COR-L47 (cell line): ENCODE measurements at places on chromosomes 2 and 18.

DNA sequence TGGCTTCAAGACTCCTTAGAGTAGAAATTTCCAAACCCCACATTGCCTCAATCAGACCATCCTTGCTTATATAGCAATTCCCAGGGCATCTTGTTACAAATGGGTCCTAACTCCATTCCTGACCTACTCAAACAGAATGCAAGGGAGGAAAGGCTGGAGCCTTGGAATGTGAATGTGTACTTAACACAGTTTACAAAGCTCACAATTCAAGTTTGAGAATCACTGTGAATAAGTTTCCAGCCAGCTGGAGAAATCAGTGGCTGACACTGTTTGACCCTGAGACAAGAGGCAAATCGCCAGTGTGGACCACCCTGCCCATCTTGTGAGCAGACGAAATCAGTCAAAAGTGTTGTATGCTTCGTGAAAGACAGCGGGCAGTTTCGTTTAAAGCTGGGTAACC, 65.5 kb downstream of the SOWAHC start:
- no peak for DNase-seq

DNA sequence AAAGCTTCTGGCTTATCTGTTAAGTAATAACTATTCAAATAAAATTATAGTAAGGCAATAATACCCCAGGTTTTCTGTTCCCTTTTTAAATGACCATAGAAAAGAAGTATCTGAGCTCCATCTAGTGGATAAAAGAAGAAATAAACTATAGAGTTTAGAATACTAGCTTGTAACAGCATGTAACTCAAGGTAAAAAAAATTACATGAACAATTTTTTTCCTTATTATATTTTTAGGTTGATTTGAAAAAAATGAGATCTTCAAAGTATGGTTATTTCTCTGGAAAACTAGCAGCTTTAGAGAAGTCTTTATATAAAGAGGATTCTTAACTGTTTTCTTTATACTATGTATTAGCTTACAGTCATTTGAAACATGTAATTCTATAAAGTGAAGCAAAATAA, 58.1 kb downstream of the NCKAP1 start:
- DNase-seq = peak; percentile 30

GRCh38 chr2:174972924-174973323, 32.3 kb downstream of the CHN1 start:
- DNase-seq = no peak

DNA sequence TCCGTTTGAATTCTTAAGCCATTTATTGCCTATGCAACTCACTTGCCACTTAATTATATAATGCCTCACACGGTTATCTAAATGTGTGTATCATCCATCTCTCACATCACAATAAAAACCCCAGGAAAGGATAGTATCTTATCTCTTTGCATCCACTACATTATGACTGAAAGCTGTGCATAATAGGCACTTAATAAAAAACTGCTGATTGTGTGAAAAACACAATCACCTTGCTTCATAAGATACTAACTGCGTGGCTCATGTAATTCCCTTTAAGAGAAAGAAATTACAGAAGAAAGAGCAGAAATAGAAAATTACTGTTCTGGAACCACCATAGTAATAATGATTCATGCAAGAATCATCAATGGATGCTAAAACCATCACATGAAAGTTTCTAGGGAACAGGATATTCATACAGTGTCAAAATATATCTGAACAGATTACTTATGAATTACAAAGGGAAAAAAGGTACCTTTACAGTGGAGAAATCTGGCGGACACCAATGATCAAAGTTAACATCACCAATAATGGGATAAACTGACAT, 29.3 kb downstream of the CUL3 start:
- no peak for DNase-seq

DNA sequence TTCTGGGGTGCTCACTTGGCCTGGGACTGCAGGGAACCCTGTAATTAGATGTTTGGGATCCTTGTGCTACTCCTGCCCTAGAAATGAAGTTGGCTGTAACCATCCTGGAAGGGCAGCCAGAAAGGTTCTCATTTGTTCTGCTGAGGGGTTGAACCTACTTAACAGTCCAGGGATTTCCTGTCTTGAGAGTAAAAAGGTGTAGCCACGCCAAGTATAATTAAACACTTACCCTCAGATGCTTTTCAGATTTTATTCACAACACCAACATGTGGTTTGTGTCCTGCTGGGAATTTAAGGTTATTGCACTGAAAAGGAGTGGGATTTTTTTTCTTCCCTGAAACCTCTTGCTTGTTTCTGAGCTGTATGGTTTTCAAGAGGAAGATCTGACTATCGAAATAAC, 222.4 kb upstream of the APCDD1 start:
- DNase-seq = peak; percentile 75

DNA sequence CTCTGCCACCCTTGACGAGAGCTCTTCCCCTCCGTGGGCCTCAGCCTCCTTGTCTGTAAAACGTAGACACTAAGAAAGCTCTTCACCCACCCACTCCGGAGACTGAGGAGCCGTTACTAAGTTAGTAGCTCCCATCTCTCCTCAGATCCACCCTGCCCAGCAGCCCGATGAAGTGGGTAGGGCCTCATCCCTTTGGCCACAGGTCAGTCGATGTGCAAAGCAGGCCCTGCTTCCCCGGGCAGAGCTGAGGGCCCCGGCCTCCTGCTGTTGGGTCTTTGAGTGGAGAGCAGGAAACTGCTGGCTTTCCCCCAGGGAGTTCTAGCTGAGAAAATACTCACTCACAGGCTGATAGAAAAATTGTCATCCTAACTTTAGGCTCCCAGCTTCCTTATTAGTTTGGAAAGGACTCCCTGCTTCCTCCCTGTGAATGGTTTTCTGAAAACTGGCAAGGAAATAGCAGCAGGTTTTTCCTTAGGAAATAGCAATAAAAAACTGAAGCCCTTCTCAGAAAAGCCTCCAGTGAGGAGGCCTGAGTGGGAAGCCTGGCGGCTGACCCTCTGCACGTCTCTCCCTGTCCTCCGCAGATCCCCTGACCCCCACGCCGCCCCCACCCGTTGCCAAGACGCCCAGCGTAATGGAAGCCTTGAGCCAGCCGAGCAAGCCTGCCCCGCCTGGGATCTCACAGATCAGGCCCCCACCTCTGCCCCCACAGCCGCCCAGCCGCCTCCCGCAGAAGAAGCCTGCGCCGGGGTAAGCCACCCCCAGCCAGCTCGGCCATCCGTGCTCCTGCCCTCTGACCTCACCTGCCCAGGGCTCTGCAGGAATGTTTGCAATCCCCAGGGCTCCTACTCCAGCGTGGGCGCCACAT, 30.2 kb downstream of the ITGB1BP1 start:
- no peak for DNase-seq

GRCh38 chr2:8277921-8278571, 403.8 kb upstream of the ID2 start:
- DNase-seq = no peak

GRCh38 chr2:137927846-137928245, 36.4 kb upstream of the HNMT start:
- no peak for DNase-seq

GRCh38 chr2:191245869-191246531, 796 bp downstream of the MYO1B start:
- peak; percentile 45 for DNase-seq

GRCh38 chr2:239245107-239245506, 155.7 kb downstream of the HDAC4 start:
- no peak for DNase-seq

DNA sequence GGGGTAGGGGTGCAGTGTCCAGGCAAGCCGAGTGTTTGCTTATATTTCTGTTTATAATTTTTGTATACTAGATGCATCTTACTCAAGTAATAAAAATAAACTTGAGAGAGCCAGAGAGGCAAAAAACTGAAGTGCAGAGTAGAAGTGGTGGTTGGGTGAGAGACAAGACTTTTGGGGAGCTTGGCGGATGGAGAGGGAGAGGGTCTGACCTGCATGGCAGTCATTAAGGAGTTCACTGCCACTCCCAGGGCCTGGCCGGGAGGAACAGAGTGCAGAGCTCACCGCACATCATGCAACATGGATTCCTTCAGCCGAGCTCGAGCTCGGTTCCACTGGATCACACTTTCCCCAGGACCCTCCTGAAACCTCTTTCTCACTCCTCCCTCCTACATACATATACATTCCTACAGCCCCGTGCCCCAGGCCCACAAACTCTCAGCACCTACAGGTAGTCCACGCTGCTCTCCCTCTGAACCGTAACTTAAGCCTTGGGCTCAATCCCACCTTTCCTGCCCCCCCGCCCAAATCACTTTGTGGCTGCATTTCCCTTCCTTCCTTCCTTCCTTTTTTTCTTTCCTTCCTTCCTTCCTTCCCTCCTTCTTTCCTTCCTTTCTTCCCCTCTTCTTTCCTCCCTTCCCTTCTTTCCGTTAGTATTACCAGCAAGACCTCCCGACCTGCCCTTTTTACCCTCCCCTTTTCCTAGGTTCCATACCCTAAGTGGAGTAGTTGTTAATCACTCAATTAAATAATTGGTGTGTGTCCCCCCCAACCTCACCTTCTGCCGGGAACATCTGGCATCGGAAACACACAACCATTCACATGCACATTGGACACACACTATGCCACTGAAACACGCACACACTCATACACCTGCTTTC, 37.1 kb upstream of the ATP6V1B1 start:
- DNase-seq = no peak

DNA sequence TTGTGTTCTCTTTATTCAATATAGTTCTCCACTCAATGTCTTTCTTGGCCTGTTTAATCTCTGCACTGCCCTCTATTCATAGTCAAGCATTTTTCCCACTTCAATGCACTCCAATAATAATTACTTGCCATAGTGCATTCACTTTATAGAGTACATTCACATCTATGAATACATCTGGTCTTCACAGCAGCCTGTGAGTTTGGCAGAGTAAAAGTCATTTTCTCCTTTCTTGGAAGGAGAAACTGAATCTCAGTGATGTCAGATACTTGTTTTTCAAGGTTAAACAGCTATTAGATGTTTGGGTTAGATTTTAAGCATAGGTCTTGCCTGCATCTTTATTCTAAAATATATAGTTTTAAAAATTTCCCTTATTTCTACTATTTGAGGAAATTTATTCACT, 373.2 kb downstream of the TRIB2 start:
- DNase-seq = no peak

DNA sequence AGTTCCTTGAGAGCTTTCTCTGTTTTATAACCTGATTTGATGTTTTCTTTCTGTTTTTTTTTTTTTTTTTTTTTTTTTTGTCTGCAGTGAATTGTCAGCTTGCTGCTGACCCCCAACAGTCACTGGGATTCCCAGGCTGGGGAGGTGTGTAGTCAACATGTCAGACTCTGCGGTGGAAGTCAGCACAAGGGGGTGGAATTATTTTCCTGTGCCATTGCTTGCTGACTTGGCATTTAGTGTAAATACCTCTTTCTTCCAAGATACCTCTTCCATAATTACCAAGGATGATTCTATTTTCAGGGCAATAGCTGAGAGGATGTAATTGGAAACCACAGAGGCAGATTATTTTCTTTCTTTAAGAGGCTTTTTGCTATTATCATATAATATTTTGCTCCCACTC, 266.3 kb downstream of the CCDC85A start:
- DNase-seq = no peak

GRCh38 chr18:33350256-33350655, 90.3 kb downstream of the CCDC178 start:
- no peak for DNase-seq

DNA sequence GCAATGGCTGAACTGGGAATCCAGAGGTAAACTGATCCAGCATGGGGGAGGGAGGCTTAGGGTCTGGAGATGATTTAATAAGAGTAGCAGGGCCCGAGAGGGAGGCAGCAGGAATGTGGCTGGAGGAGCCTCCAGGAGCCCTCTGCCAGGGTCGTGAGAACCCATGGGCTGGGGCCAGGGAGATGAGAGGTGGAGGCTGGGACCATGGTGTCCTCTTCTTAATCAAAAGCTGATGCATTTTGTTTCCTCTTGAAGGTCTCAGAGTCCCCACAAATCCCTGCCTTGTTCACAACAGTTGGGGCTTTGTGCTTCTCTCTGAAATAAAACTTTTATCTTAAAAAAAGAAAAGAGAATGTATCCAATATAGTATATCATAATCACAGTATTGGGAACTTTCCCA, 123.7 kb upstream of the ZNF516 start:
- no peak for DNase-seq

DNA sequence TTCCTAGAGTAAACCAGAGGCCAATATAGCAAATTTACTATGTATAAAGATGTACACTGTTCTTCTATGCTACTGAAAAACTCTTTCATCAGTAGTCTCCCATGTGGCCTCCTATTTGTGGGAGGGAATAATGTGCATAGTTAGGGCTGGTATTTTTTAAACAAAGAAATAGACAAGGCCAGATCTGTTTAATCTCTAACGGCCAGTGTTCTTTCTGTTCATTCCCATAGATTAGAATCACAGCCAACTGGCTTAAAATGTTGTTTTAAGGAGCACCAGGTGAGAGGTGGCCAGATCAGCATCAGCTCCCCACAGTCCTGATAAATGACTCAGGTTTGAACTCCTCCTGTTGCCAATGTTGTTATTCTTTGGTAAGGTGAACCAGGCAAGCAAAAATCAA, 12.1 kb downstream of the LYPD6 start:
- no peak for DNase-seq

GRCh38 chr2:124875627-124876244, 850.6 kb downstream of the CNTNAP5 start:
- DNase-seq = no peak

GRCh38 chr2:66430505-66431273, 4.2 kb upstream of the MEIS1 start:
- DNase-seq = no peak

DNA sequence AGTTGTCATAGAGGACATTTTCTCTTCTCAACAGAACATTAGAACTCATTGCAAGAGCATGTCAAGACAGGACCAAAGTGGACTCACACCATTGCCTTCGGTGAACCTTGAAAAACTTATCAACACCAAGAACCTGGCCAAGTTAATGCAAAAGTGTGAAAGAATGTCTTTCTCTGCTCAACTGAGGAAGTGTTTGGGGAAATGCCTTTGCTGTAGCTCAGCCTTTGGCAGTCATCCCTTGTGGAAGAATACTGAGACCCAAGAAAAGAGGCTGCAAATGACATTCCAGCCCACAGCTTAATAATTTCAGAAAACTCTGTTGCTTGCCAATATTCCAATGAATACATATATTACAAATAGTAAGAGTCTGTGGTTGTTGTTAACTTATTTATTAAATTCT, 728.8 kb upstream of the PIK3C3 start:
- no peak for DNase-seq

DNA sequence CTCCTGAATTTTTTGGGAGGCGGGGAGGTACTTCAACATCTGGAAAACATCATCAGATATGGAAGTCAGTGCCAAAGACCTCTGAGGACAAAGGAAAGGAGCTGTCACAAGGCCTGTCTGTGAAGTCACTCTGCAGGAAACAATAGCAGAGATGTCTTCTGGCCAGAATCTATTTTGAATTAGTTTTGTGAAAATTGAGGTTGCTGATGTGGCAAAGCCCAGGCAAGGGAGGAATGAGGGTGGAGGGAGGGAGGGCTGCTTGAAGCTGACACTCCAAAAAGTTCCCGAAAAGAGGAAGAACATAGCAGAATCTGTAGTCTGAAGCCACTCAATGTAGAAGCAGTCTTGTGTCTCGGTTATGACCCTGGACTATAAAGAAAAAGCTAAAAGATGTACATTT, 151.1 kb upstream of the LHCGR start:
- DNase-seq = no peak

- DNase-seq = no peak
These were observed 1076.2 kb downstream of the TSN start for GRCh38 chr2:122831649-122832048.

GRCh38 chr2:235909358-235909757, 258.8 kb downstream of the GBX2 start:
- DNase-seq = no peak
